CD4-positive, alpha-beta T cell treated with Interleukin-1 beta for 1 hour (primary cell): ENCODE measurements at places on chromosomes 5 and 9.

GRCh38 chr5:93649234-93649900 is 66.3 kb downstream of the NR2F1 start:
- DNase-seq, result no peak

GRCh38 chr9:18861609-18862544 is 171.1 kb downstream of the SAXO1 start:
- DNase-seq, result no peak

- no peak for DNase-seq
These were observed 195.9 kb downstream of the TMEM38B start for GRCh38 chr9:105890046-105890822.

- no peak for DNase-seq
These were observed 92.9 kb upstream of the RASGRF2 start for GRCh38 chr5:80867233-80867632.

DNA sequence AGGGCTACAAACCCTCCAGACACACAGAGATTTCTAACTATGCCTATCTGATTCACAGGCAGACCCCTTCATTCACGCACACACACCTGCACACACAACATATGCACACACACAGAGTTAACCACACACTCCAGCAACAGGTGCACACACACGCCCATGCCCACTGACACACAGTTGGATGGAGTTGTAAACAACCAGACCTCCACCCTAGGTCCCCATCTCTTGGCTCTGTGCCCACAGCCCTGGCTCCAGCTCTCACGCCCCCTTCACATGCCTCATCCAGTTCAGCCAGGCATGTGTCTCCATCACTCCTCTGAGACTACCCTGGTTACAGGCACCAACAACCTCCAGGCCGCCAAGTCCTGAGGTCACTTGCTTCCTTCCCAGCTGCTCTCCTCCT is 61.1 kb downstream of the PSD2 start:
- no peak for DNase-seq

GRCh38 chr5:136714286-136714685 is 348.9 kb upstream of the TRPC7 start:
- no peak for DNase-seq

DNA sequence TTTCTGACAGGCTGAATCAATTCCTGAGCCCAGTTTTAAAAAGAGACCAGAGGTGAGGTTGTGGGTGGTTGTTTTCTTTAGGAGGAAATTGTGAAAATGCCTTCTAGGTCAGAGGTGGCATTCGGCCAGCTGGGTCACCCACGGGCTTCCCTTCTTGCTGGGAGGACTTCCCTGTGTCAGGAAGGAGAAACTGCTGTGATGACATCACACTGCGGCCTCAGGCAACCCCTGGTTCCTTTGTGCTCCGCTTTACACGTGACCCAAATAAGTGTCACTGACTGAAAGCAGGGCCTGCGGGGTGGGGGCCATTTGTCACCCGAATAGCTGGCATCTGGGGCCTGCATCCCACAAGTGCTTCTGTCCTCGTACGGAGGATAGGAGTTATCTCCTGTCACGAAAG is 39.7 kb downstream of the FABP6 start:
- DNase-seq, result peak; percentile 82

GRCh38 chr9:76704593-76705204 is 59.5 kb upstream of the PCA3 start:
- DNase-seq, result peak; percentile 55

DNA sequence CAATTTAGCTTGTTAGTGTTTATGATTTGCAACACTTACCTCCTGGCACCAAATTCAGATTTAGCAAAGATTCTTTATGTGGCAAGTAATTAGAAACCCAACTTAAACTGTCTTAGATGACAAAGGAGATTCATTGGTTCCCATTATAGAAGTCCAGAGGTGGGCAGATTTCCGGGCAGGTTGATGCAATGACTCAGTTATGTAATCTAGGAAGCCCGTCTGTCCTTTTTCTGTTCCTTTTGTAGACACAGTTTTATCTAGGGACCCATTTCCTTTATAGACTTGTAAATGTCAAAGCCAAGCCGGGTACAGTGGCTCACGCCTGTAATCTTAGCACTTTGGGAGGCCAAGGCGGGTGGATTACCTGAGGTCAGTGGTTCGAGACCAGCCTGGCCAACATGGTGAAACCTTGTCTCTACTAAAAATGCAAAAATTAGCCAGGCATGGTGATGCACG is 20.3 kb upstream of the ANKRD33B start:
- DNase-seq, result no peak

DNA sequence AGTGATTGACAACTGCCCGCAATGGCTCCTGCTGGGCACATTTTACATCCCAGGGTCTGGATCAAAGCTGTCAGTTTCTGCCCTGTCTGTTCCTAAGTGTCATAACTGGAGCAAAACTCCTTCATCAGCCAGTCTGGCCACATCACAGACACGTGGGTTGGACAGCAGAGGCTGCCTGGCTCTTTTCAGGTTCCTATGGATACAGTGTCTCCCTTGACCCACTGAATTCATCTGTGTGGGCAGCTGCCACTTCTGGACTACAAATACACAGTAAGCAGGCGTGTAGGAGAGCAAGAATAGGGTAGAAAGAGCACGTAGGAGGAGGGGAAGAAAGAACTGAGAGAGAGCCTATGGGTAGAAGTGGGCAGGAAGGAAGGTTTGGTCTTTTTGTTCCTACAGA is 238.0 kb downstream of the ENC1 start:
- no peak for DNase-seq

DNA sequence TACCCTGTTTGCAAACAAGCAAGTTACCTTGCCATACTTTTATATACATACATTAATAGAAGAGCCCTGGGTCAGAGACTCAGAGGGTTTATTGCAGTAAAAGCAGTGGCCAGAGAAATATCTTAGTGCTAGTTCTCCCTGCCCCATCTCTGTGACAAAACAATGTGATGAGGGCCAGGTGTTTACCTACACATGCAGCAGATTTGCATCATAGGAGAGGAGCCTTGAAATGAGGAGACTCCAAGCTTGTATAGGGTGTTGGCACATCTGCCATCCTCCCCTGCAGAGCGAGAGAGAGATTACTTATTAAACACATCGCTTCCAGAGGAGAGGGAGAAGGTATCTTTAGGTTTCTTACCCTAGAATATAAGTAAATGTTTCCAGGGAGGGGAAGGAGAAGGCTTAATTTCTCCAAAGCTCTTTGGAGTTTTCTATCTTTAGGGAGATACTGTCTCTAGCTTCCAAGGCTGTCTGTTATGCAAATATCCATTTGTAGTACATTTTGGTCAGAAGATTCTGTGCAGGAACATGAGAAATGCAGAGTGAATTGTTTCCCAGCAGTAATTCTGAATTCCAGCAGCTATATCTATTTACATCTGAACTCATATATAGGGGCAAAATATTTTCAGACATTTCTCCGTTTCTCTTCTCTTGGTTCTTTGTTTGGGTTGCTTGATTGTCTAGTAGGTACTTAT is 15.7 kb downstream of the FER start:
- no peak for DNase-seq

GRCh38 chr5:10278658-10279279 is 28.7 kb downstream of the CCT5 start:
- no peak for DNase-seq

GRCh38 chr9:133132174-133132573 is 11.1 kb upstream of the RALGDS start:
- peak; percentile 53 for DNase-seq
